ENCODE measurements at places on chromosomes 5 and 9.
A peak's percentile ranks its signal among the peaks of the same experiment; 100 is the strongest.

GRCh38 chr5:159536166-159536565 lies 205.9 kb upstream of the IL12B start:
- DNase-seq, result no peak

- DNase-seq, result no peak
Measured at GRCh38 chr9:89884356-89885083, 279.7 kb downstream of the GADD45G start.

DNA sequence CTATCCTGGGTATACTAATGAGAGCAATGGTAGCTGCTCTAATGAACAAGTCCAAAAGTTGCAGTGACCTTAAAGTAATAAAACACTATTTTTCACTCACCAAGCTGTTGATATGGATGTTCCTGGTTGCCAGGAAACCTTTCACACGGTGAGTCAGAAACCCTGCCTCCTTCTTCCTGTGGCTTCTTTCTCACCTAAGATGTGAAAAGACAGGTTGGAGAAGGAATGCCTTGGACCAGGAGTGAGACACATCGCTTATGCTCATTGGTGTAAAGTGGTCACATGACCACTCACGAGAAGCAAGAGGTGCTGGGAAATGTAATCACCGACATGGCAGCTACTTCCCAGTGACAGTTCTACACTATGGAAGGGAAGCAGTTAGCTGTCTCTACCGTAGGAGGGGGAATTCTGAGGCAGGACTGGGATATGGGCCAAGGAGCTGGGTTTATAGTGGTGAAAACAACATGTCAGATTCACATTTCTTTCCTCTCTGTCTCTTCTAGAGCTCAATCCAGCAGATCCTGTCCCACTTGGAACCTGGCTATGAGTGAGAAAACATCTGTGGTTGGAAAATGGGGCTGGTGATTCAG lies 320.4 kb upstream of the KLF4 start:
- DNase-seq, result no peak

GRCh38 chr5:96180684-96181435 lies 219.2 kb upstream of the ELL2 start:
- no peak for DNase-seq

- DNase-seq, result no peak
Measured at GRCh38 chr9:127884427-127884911, 7.0 kb upstream of the AK1 start.

GRCh38 chr9:110293248-110293647 lies 36.9 kb upstream of the TXN start:
- no peak for DNase-seq

DNA sequence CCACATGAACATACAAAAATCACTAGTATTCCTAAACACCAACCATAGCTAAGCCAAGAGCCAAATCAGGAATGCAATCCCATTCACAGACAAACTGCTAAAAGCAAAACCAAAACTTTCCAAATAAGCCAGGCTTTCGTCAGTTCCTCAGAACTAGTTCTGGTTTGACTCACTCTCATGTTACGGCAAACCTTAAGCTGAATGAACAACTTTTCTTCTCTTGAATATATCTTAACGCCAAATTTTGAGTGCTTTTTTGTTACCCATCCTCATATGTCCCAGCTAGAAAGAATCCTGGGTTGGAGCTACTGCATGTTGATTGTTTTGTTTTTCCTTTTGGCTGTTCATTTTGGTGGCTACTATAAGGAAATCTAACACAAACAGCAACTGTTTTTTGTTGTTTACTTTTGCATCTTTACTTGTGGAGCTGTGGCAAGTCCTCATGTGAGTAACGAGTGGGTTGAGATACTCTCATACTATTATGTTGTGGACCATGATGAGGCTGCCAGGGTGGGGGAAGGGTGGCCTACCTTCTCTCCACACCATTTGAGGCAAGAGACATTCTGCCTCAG lies at the start of gene PDCD1LG2:
Gene PDCD1LG2, plus strand, starts transcription at position 172 of the 572 bp plus-strand sequence. CDS start 12,016 bp downstream, outside the sequence.
- peak; percentile 36 for DNase-seq

- DNase-seq, result no peak
Measured at GRCh38 chr5:41747708-41748107, 122.5 kb downstream of the OXCT1 start.

GRCh38 chr9:101418518-101419430 lies 16.8 kb downstream of the ALDOB start:
- no peak for DNase-seq

- no peak for DNase-seq
Measured at GRCh38 chr9:93416530-93417235, 34.8 kb upstream of the FAM120A start.

- DNase-seq, result no peak
Measured at GRCh38 chr5:76604838-76605237, 18.4 kb downstream of the F2RL2 start.

DNA sequence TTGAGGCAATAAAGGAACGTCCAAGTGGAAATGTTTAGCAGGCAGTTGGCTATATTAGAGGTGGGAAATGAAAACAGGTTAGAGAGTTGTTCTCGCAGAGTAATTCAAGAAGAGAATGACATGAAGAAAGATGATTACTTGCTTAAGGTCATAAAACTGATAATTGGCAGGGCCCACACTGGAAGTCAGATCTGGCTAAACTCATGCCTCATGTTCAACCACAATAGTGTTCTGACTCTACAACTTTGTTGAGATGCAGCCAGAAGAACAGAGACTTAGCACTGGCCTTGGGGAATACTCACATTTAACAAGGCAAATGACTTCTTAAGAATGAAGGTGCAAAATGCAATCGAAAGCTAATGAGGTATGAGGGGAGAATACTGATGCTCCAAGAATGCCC lies 27.2 kb upstream of the TNFSF8 start:
- no peak for DNase-seq

GRCh38 chr5:108061941-108062340 lies 320.0 kb downstream of the FBXL17 start:
- no peak for DNase-seq

- no peak for DNase-seq
Measured at GRCh38 chr9:18396102-18396728, 77.7 kb upstream of the ADAMTSL1 start.

DNA sequence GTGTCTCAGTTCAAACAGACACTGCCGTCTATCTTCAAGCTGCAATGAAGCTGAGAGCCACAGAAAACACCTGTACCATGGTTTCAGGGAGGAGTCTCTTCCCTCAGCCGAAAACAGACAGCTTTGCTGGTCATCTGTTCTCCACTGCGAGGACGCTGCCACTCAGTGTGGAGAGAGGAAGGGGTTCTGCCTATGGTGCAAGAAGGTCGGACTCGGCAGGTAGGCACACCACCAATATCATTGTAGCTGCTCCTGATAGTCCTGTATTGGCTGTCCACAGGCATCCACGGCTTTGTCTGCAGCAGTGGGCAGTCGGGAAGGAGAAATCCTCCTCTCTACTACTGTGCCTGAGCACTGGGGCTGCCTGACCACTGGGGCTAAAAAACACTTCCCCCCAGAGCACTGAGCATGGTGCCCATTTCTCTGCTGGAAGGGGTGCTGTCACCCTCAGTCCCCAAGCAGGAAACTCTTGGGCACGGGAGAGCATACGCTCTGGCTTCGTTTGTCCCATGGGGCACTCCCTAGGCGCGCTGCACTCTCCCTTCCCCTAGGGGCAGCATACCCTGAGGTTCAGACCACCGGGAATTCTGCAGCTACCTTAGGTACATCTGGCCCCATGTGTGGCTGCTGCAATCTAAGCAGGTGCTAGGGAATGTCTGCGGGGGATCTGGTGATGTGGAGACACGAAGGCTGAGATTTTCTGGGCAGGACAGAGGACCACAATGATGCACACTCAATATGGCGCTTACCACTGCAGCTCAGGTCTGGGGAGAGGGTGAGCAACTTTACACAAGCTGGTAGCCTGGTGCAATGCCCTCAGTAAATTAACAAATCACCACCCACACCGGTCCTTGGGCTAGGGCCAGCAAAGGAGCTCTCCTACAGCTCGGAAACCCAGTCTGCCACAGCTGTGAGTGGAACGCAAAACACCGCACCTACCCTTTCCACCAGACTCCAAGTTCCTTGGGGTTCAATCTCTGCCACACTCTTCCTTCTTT lies 880.9 kb upstream of the SEMA6A start:
- DNase-seq, result no peak

- no peak for DNase-seq
Measured at GRCh38 chr5:153508700-153509099, 18.2 kb downstream of the GRIA1 start.

- no peak for DNase-seq
Measured at GRCh38 chr5:9536717-9537116, 9.2 kb downstream of the SEMA5A start.

DNA sequence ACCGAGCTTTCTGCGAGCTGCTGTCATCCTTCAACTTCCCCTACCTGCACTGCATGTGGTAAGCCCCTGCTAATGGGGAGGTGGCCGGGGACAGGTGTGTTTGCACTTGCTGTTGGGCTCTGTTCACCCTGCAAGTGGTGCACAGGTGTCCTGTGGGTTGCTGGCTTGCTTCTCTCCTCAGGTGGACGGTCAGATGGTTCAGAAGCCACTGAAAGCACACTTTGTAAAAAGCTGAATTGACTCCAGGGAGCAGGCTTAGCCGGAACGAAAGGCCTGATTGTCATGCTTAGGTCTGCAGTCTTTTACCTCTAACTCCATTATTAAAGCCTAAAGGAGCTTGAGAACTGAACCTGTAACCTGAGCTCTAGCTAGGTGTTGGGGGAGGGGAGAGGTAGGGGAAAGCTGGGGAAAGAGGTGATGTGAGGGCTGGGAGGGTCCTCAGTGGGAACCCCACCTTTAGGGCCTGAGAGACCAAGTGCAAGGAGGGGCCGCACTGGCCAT lies 37.6 kb downstream of the ACER2 start:
- no peak for DNase-seq

GRCh38 chr9:130949188-130950038 lies 10.4 kb upstream of the FIBCD1 start:
- DNase-seq, result no peak

DNA sequence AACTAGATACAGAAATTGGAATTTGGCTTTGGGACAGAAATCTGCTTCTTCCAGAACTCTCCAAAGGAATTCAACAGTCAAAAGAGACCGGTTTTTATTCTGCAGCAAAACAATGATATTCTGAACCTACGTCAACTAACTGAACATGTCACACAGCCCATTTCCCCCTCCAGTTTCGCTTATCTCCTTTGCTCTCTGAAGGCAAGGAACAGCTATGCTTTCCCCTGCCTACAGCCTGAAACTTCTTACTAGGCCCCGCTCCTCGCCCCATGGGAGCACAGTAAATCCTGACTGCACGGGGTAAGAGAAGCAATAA lies 488 bp downstream of the SKIC3 start:
- DNase-seq, result no peak

GRCh38 chr5:153953411-153953810 lies 85.3 kb downstream of the FAM114A2 start:
- DNase-seq, result no peak

DNA sequence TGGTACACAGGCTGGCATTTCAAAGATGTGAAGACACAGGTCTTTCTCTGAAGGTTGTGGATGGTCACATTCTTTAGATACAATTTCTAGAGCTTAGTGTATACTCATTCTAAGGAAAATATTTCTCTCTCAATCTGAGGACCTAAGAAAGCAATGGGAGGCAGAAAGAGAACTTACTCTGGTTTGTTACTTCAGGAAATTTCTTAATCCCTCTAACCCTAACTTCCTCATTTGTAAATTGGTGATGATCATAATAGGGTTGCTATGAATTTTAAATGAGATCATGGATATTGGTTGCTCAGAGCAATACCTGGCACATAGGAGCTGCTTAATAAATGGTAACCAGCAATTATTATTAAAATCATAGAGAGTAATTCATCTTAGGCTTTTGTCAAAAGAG lies 22.1 kb downstream of the FAM170A start:
- DNase-seq, result no peak

- DNase-seq, result no peak
Measured at GRCh38 chr5:40736103-40736875, 19.5 kb downstream of the TTC33 start.

GRCh38 chr5:127136908-127137307 lies 63.6 kb upstream of the C5orf63 start:
- DNase-seq, result no peak

DNA sequence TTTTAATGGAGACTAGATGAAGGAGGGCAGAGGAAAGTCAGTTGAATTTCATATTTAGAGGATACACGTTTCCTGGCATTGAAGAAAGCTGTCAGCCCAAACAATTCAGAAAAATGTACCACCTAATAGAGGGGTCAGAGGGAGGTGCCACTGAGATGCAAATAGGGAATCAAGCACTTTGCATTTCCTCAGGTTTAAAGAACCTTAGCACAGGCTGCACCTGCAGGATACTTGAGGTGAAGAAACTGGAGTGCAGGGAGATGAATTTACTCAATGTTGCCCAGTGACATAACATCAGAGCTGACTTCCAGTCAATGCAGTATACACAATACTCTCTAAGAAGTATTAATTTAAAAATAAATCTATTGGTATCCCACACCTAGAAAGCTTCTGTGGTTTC lies 67.0 kb upstream of the MAST4 start:
- DNase-seq, result no peak

DNA sequence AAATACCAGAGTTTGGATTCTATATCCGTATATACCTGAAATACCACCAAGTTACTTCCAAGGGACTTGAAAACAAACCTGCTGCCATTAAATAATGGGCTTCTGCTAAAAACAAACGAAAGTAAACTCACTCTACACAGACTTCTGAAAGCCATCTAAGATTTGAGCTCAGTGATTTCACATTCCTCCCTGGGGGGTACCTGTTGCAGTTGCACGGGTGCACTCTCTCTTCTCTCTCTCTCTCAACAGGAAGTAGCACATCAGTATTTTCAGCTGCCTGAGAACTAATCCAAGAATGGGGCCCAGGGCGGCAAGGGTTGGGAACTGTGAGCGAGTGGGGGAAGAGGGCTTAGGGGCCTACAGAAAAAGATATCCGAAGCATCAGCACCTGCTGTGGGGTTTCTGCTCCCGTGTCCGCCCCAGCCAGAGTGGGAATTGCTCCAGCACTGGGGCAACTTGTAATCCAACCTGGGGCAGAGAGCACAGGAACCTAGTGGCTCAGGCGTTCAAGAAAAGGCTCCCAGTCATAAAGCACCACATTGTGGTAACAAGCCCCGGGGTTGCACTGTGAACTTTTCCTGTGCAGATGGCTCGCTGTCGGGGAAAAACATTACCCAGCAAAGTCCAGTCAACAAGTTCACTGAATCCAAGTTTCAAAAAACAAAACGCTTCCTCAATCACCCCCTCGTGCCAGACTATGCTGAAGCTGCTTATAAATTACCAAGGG lies 99.8 kb downstream of the EFNA5 start:
- DNase-seq, result peak; percentile 5

GRCh38 chr5:87541676-87542075 lies 128.9 kb upstream of the CCNH start:
- DNase-seq, result no peak

DNA sequence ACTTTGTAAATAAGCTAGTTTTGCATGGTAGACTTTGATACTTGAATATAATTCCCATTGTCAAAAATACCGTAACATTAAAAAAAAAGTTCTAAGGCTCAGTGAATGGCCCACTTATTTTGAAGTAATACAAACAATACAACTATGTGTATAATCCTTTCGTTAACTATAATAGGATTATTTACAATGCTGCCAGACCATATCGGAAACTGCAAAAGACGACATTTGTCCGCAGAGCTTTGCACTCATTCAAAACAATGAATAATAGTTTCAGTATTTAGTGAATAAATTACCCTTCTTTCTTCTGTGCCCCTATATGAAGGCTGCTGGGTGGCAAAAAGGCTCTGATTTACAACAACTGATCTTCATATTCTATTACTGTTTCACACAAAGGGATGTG lies 121.8 kb downstream of the DROSHA start:
- DNase-seq, result no peak

All from activated T-cell treated with anti-CD3 and anti-CD28 coated beads for 24 hours (primary cell).